ENCODE measurements at places on chromosomes 16 and 17. TPM values are rescaled to one million over a fixed set of nuclear protein-coding genes. Genes with fewer than 3 reads are reported as not detected.

The MMP28 gene
- total RNA-seq: not detected

The MT4 gene
- not detected for total RNA-seq

The PYY gene
- total RNA-seq: not detected

The TK1 gene
- 245 TPM for total RNA-seq

DNA sequence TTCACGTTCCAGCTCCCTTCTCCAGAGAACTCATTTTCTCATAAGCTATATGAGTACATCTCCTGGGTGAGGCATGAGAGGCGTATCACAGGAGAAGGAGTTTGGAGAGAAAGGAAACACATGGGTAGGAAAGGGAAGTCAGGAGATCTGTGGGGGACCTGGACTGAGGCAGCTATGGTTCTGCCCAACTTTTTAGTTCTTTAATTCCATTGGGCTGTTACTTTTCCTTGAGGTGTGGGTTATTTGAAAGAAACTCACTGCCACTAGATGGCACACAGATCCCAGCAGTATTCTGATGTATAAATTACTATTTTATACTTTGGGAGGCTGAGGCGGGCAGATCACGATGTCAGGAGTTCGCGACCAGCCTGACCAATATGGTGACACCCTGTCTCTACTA, 63.6 kb downstream of the NUP93 start:
- no peak for DNase-seq

- no peak for DNase-seq
These were observed 13.2 kb upstream of the ASGR1 start for GRCh38 chr17:7192271-7192937.

GRCh38 chr16:4018391-4018790, 97.9 kb downstream of the ADCY9 start:
- peak; percentile 69 for DNase-seq

GRCh38 chr17:6608321-6608720, 32.2 kb downstream of the KIAA0753 start:
- DNase-seq: peak; percentile 44
